ENCODE measurements at places on chromosomes 16 and 17. TPM values are rescaled to one million over a fixed set of nuclear protein-coding genes. Genes with fewer than 3 reads are reported as not detected.

Gene AIPL1
- total RNA-seq, result not detected

DNA sequence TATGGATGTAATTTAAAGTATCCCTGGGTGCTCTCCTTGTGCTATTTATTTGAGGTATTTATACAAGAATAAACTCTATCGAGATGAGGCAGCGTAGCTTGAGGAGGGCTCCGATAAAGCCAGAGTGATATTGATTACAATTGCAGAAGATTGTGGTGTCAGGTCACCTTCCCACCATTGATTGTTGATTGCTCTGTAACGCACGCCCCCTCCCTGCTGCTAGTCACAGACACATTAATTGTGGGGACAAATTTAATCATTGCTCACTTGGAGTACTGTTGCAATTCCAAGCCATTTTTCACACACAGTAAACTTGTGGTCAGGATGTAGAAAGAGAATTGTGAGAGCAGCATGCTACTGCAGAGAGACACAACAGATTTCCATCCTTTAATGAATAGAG, 75.4 kb downstream of the IRX3 start:
- DNase-seq, result no peak

DNA sequence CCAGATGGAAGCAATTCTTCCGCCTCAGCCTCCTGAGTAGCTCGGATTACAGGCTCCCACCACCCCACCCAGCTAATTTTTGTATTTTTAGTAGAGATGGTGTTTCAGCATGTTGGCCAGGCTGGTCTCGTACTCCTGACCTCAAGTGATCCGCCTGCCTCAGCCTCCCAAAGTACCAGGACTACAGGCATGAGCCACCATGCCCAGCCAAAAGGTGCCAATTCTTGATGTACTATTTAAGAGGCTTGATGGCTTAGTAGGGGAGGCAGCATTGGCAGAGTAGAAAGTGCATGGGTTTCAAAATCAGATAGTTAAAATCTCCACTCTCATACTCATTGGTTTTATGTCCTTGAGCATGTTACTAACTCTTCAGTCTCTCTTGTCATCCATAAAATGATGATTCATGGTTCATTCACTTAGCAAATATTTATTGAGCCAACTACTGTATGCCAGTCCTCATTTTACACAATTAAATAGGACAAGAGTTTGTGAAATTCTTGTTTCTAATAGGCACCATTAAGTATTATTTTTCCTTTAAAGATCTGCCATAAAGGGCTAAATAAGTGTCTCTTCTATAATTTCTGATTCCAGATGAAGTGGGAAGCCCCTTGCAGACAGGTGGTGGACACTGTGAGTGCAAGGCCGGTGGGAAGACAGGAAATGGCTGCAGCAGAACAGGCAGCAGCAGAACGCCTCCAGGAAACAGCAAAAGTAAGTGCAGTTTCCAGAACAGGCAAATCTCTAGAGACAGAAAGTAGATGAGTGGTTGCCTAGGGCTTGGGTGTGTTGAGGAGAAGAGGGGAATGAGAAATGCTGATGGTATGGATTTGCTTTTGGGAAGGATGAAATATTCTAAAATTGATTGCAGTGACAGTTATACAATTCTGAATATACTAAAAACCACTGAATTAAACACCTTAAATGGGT, 8.2 kb upstream of the RPL27 start:
- DNase-seq, result no peak

DNA sequence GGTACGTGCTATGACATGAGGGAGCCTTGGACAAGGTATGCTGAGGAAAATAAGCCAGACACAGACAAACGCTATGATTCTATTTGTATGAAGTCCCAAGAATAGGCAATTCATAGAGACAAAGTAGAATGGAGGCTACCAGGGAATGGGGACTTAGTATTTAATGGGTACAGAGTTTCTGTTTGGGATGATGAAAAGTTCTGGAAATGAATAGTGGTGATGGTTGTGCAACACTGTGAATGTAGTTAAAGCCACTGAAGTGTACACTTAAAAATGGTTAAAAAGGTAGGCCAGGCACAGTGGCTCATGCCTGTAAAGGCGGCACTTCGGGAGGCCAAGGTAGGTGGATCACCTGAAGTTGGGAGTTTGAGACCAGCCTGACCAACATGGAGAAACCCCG, 3.3 kb downstream of the PRPSAP1 start:
- no peak for DNase-seq

GRCh38 chr17:13953841-13954240, 115.5 kb upstream of the COX10 start:
- no peak for DNase-seq

- no peak for DNase-seq
Observed at GRCh38 chr16:73553941-73554660, 506.2 kb upstream of the ZFHX3 start.

GRCh38 chr17:351875-352420, 659 bp downstream of the RPH3AL start:
- DNase-seq, result no peak

DNA sequence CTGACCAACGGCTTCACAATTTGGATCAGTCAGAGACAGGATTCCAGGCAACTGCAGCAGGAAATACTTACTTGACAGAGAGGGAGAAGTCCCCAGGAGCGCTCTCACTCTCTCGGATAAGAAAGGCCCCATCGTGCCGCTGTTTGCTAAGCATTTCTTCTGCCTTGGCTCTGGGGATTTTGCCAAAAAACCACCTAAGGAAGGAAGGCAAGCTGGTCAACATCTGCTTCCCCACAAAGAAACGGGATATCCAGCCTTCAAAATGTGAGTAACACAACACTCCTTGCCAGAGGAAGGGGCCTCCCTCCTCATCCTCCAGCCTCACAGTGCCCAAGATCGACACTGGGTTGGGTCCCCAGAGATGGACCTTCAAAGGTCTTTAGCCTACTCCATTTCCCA, 36.6 kb upstream of the SLC25A19 start:
- no peak for DNase-seq

GRCh38 chr17:81422776-81423697, 27.8 kb downstream of the BAHCC1 start:
- DNase-seq, result peak; percentile 77

DNA sequence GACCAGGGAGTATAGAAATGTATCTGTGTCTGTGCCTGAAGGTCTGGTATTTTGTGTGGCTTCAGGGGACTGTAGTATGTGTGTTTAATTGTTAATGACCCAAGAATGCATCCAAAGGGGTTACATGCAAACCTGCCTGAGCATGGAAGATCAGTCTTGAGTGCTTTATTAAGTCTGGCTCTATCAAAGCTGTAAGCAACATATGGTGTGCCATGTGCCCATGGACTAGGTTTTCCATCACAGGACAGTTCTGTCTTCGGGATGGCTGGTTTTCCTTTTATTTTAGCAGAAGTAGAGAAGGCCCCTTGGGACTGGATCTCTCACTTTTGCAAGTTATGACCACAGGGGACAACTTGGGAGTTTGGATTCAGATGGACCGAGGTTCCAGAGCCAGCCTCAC, 18.2 kb downstream of the RBFOX1 start:
- DNase-seq, result no peak

DNA sequence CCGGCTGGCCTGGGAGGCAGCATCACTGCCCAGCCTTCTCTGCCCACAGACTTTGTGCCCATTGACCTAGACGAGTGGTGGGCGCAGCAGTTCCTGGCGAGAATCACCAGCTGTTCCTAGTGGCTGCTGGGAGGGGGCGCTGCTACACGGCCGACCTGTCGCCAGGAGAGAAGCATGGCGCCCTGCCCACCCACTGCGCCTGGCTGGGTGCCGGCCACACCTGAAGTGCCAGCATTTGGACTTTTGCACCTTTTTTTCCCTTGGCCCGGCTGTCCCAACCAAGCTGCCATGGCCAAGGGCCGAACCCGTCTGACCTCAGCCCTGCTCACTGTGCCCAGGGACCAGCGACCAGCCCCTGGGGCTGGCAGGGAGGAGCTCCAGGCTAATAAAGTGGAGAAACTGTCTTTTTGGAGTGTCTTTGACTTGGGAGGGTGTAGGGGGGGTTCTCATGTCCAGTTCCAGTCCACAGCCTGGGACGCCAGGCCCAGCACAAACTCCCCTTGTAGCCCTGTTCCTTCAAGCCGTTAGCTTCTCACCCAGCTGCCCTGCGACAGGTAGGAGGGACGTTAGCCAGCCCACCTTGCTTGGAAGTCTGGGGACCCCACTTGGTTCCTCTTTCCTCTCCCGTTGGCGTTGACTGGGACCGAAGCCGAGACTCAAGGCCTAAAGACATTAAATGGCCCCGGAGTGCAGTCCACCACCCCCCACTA, 939 bp upstream of the WDR90 start:
- peak; percentile 79 for DNase-seq

DNA sequence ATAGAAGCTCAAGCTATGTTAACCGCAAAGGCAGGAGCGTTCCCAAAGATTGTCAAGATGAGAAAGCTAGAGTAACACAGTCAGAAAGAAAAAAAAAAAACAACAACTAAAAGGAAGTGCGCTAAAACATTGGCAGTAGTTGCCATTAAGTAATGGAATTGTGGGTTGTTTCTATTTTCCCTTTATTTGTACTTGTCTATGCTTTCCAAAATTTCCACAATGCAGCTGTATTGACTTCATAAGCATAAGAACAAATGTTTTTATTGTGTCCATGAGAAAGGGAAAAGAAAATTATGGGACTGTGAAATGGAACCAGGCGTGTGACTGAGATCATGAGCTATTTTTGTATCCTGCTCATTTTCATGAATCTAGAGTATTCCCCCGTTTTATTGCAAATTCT, 153.4 kb downstream of the TMEM114 start:
- DNase-seq, result no peak

- DNase-seq, result no peak
Observed at GRCh38 chr16:6611535-6611934, 721.1 kb upstream of the RBFOX1 start.

- no peak for DNase-seq
Observed at GRCh38 chr16:25374556-25374955, 116.9 kb upstream of the ZKSCAN2 start.

DNA sequence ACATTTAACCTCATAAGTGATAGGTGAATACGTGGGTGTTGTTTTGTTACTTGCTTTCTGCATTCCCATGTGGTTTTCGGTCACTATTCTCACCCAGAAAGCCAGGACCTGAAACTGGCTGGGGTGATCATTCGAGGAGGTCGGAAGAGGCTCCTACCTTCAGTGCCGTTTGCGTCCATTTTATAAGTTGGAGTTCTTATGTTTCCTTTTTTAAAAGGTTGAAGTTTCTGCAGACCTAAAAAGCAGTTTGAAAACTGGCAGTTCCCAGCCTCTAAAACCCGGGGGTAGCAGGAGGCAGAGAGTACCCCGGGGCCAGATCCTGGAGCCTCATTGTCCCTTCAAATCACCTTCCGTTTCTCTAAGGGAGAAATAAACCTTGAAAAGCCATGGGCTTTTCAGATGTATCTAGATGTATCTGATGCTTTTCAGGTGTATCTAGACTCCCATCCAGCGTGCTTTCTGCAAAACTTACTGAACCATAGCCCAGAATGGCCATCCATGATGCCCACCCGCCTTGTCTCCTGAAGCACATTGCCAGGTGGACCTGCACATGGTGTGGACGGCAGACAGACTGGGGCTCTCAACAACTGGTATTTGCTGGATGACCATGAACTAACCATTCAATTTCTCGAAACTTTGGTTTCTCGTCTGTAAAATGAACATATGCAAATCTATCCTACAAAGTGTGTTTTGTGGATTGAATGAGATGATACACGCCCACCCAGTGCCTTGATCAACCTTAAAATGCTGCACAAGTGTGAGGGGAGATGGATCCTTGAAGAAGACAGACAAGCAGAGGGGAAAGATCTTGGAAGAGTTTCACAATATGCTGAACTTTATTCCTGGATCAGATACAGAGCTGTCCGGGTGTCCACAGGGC, 1.3 kb downstream of the NLRC5 start:
- DNase-seq, result no peak

DNA sequence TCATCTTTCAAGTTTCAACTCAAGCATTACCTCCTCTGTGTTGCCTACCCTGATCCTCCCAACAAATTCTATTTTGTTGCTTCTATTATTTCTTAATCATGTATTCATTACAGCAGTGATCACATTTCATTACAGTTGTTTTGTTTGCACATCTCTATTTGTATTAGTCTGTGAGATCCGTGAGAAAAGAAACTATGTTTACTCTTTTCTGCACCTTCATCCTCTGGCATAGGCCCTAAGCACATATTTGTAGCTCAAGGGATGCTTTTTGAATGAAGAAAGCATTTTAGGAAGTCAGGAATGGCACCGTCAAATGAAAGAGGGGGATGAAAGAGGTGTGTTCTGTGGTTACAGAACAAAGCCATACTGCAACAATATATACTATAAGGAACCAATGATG, 110.5 kb downstream of the SHISA6 start:
- no peak for DNase-seq

DNA sequence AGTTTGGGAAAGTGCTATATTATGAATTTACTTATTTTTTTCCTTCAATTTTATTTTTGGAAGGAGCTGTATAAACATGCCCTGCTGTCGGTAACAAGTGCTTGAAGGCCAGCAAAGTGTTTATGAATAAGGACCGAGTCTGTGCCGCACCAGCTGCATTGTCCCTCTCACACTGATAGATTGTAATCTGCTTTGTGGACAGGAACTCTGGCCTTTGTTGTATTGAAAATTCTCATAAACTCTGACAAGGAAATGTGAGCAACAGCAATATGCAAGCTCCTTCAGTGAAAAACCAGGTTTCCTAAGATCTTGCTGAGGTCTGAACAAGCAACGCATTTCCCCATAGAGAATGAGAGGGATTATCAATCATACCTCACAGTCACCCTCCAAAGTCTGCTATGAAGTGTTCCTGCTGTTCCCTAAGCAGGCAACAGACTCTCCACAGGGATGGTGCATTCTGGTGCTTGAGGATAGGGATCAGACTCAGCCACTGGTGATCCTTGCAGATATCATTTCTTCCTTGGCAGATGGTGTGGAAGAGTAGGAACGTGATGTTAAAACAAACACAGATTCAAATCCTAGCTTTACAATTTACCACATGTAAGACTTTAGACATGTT, 109.6 kb downstream of the KCNJ2 start:
- no peak for DNase-seq

DNA sequence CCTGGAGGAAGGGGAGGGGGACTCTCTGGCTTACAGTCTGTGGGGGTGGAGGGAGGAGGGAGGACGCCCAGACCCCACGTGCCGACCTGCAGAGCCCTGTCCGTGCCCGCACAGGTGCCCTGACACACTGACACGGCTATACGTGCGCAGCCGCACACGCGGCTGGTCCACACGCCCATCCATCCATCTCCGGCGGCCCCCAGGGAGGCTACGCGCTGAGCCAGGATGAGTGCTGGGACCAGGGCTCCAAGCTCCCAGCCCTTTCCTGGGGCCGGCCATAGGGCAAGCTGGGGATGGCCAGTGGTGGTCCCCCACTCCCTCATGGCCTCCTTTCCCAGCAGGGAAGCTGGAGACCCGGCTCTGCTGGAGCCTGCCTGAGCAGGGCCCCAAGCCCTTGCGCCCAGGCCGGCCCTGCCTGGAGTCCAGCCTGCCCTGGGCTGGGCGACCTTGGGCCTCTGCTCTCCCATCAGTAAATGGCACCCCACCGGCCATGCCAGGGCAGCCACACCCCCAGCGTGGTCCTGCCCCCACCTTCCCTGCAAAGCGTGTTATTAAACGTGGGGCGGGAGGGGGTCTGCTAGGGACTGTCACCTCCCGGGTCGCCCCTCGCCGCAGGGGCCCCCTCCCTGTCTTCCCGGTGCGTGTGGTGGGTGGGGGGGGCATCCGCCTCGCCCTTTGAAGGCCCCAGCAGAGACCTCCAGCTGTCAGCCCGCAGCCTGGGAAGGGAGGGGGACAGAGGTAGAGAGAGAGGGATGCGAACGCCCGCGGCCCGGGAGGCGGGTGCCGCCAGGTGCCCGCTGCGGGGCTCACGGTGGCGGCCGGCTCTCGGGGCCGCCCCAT, 863 bp downstream of the CASKIN1 start:
- DNase-seq, result no peak
